ENCODE measurements at places on chromosomes 7 and 10. TPM values are rescaled to one million over a fixed set of nuclear protein-coding genes. Genes with fewer than 3 reads are reported as not detected.

- H3K36me3 ChIP-seq = no peaks in the 10 kb centered on the region
- no peak overlapping the region for H3K27ac ChIP-seq
- no peak for DNase-seq
- H3K4me1 ChIP-seq = no peaks in the 10 kb centered on the region
- H3K4me3 ChIP-seq = no peak overlapping the region
- H3K27me3 ChIP-seq = peaks cover 30% of the 10 kb centered on the region
These were observed 473 bp downstream of the PPP1R9A start for GRCh38 chr7:94907811-94908322.

GRCh38 chr7:2955269-2955668, 88.4 kb downstream of the CARD11 start:
- no peaks in the 10 kb centered on the region for H3K36me3 ChIP-seq
- no peaks in the 10 kb centered on the region for H3K27me3 ChIP-seq

TEX36 gene
- not detected for total RNA-seq

FAM13C gene
- 3.3 TPM for total RNA-seq

GRCh38 chr10:29313071-29313470, 24.2 kb downstream of the LYZL1 start:
- H3K27ac ChIP-seq = no peak overlapping the region
- H3K36me3 ChIP-seq = no peaks in the 10 kb centered on the region
- H3K4me1 ChIP-seq = peaks cover 4% of the 10 kb centered on the region
- no peak overlapping the region for H3K4me3 ChIP-seq
- H3K27me3 ChIP-seq = peaks cover 3% of the 10 kb centered on the region

GRCh38 chr10:86486856-86487255, 34.7 kb downstream of the WAPL start:
- H3K27ac ChIP-seq = no peak overlapping the region
- H3K4me1 ChIP-seq = no peaks in the 10 kb centered on the region
- no peak for DNase-seq
- peaks cover 30% of the 10 kb centered on the region for H3K36me3 ChIP-seq
- H3K4me3 ChIP-seq = no peak overlapping the region

DNA sequence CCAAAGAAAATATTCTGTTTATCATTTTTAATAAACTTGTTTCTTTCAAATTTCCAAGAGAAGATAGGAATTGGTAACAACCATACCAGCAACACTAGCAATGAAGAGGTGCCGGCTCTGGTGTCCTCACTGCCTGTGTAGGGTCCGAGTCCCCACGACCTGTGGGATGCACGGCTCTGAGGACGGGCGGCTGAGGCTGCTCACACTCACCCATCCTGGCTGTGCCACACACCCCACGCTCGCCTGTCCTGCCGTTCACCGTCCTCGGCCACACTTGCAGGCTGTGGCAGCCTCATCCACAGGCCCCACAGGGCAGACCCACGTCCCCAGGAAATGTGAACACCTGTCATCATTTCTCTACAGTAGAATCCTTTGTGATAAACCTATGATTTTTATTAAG, 48.2 kb upstream of the DPYSL4 start:
- no peak overlapping the region for H3K4me3 ChIP-seq
- no peaks in the 10 kb centered on the region for H3K36me3 ChIP-seq
- no peak for DNase-seq

AHCYL2 gene
- total RNA-seq = 5.7 TPM

GRCh38 chr10:102121739-102122372, 1.7 kb upstream of the LDB1 start:
- no peaks in the 10 kb centered on the region for H3K36me3 ChIP-seq
- no peaks in the 10 kb centered on the region for H3K27me3 ChIP-seq
- DNase-seq = peak; percentile 69
- peaks cover 24% of the 10 kb centered on the region for H3K4me1 ChIP-seq
- H3K4me3 ChIP-seq = peak overlapping the region; percentile 89

DNA sequence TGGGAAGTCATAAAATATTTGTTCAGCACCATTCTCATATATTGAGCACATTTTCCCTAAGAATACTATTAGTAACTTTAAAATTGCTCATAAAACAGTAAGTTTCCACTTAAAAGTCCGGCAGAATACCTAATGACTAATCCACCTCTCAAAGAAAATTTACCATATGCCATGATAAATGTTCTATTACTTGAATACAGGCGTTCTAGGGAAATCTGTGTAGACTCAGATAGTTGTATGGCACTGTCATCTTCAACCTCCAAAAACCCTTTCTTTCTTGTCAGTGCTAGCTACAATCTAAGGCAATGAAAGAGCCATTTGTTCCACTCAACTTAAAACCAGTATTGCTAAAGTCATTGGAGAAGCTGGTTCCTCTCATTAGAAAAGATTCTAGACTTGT, 7.3 kb downstream of the GPR37 start:
- peaks cover 2% of the 10 kb centered on the region for H3K4me1 ChIP-seq
- H3K27ac ChIP-seq = no peak overlapping the region
- H3K27me3 ChIP-seq = no peaks in the 10 kb centered on the region
- H3K4me3 ChIP-seq = no peak overlapping the region
- H3K36me3 ChIP-seq = peaks cover 14% of the 10 kb centered on the region
- peak; percentile 74 for DNase-seq

SPDYE9 gene
- not detected for total RNA-seq

DNA sequence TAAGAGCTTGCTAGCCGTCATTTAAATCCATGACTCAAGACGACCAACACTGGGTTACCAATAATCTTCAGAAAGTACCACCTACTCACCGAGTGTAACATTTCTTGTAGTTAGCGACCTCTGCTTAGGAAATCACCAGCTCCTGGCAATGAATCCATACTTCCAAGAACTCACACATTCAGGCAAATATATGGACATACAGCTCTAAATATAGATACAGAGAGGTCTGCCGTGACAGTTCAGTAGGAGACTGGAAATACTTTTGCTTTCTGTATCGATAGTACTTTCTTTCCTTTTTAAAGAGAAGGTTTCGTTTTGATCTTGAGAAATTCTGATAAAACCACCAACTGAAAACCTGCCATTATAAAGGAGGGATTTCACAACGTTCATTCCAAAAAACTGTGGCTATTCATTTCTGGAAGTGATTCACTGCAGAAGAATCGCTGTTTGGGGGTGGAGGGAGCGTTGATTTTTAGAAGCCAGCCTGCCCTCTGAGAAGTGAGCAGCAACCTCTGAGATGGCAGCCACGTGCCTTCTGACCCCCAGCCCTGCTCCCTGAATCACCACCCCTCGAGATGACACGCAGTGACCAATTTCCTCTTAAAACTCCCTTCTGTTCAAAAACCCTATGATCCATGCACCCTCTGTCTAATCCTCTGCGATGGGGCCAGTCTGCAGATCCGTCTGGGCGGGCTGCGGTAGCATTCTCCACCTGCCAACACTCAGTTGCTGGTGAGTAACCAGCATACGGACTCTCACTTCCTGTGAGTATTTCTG, 179.0 kb upstream of the KLF14 start:
- peak overlapping the region; percentile 92 for H3K27ac ChIP-seq
- H3K4me3 ChIP-seq = peak overlapping the region; percentile 87
- peaks cover 19% of the 10 kb centered on the region for H3K36me3 ChIP-seq
- peak; percentile 99 for DNase-seq
- H3K4me1 ChIP-seq = peaks cover 30% of the 10 kb centered on the region

GRCh38 chr10:24518411-24518810, 205.3 kb downstream of the ARHGAP21 start:
- H3K27ac ChIP-seq = no peak overlapping the region
- no peak overlapping the region for H3K4me3 ChIP-seq
- no peaks in the 10 kb centered on the region for H3K27me3 ChIP-seq
- peaks cover 6% of the 10 kb centered on the region for H3K36me3 ChIP-seq
- no peak for DNase-seq

All from IMR-90 (cell line).